Activated T-cell treated with anti-CD3 and anti-CD28 coated beads for 4 hours (primary cell): ENCODE measurements at places on chromosomes 5 and 9.

DNA sequence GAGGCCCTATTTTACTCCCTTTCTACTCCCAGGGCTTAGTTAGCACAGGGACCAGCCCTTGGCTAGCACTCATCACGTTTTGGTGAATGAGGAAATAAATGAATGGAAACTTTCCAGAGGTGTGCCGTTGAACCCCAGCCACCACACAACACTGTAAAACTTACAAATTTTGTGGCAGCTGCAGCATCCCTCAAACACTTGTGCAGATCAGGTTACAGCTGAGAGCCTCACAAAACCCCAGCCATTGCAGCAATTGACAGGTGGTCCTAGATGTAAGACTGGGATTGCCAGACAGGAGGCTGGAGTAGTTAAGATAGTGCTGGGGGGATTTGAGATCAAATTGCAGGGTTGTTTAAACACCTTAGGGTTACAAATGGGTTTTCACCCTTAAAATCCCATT lies 482.2 kb upstream of the KIF2A start:
- DNase-seq: no peak

GRCh38 chr9:72255569-72255968 lies 106.3 kb downstream of the GDA start:
- no peak for DNase-seq

- DNase-seq: no peak
Measured at GRCh38 chr5:58123501-58123900, 336.4 kb downstream of the PLK2 start.

- DNase-seq: no peak
Measured at GRCh38 chr5:94968507-94969095, 316.3 kb downstream of the MCTP1 start.

DNA sequence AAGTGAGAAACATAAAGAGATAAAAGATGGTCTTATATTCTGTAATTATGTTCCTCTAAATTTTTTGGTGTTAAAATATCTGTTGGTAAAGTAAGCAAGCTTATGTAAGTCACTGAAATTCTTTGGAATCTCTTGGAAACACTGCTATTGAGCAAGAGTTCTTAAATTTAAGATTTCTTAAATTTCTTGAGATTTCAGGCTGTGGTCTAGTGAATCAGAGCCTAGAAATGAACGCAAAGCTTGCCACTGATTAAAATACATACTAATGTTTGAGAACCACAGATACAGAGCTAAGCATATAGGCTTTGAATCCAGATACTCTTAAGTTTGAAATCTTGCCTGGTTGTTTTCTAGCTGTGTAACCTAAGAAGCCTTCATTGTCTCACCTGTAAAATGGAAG lies 133.4 kb downstream of the TRPM3 start:
- DNase-seq: no peak

- DNase-seq: no peak
Measured at GRCh38 chr9:20384642-20385041, 237.7 kb downstream of the MLLT3 start.

GRCh38 chr9:86854898-86855523 lies 92.3 kb downstream of the GAS1 start:
- no peak for DNase-seq

GRCh38 chr9:77714077-77714549 lies 66.0 kb upstream of the GNA14 start:
- DNase-seq: no peak

GRCh38 chr9:89025553-89025952 lies 34.3 kb downstream of the S1PR3 start:
- no peak for DNase-seq
